Caudate nucleus (tissue), 63 donors: ENCODE measurements at places on chromosomes 6 and 20.

DNA sequence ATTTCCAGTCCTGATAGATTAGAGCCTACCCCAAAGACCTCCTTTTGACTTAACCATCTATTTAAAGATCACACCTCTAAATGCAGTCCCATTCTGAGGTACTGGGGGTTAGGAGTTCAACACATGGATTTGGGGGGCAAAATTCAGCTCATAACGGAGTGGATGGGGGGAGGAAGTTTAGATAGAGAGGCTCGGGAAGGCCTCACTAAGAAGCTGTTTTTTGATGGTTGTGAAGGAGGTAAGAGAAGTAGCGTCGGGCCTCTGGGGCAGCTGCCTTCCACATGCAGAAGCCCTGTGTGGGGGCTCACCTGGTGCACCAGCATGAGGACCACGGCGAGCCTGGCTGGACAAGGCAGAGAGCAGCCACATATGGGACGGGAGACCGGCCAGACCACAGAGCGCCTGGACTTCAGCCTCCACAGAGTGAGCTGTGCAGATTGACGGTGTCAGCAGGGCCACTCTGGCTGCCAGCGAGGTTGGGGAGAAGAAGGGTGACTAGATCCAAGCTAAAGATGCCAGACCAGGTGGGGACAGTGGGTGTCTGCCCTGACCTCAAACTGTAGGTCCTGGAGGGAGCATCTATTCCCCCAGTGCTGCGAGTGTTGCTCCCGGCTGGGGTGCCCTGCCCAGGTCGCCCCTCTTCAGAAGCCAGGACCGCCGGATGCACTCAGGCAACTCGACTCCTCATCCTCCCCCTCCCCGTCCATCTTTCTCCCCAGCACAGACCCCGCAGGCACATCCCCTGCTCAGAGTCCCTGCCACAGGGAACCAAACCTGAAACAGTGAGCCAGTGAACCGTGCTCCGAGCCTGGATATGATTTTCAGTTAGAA is 5.1 kb upstream of the SYNJ2 start:
- no peak for DNase-seq

GRCh38 chr20:21450572-21450971 is 53.2 kb upstream of the NKX2-4 start:
- DNase-seq: no peak

DNA sequence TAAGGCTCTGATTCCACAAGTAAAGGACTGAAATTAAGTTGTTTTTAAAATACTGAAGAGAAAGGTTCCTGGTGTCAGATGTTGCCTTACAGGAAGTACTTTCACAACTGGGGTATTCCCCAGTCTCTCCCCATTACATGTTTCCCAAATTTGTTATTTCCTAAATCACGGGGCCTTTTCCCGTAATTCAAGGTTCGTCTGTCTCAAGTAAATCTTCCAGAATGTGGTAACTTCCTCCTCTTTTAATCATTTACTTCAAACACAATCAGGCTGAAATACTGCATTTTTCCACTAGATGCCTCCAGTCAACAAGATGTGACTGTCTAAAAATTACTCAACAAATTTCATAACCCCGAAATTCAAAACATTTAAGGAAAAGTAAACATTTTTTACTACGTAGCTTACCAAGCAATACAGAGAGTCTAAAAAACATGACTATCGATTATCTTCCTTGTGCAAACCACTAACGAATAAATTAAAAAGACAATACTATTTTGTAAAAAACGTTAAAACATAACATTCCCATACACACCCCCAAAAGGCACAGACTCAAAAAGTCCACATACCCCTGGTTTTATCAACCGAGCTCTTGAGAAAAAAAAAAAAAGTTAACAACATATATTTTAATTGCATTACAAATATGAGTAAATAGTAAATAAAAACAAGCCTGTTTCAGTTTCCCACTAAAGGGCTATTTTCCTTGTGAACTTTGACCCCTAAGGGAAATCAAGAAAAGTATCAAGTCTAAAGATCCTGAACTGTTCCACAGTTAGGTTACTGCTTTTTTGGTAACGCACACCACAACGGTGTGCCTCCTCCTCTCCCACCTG is 1.7 kb downstream of the SOD2 start:
- DNase-seq: no peak

DNA sequence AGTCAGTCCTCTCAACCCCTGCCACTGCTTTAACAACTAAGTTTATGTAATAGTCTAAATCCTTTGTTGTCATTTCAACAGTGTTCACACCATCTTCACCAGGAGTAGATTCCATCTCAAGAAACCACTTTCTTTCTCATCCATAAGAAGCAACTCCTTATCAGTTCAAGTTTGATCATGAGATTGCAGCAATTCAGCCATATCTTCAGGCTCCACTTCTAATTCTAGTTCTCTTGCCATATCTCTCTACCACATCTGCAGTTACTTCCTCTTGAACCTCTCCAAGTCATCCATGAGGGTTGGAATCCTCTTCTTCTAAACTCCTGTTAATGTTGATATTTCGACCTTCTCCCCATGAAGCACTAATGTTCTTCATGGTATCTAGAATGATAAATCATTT is 57.9 kb upstream of the FOXO3 start:
- DNase-seq: no peak

GRCh38 chr6:624979-625378 is 31.9 kb downstream of the HUS1B start:
- DNase-seq: no peak
